GM06990 (cell line): ENCODE measurements at places on chromosomes 5 and 9.

GRCh38 chr9:129783516-129784361 lies 19.2 kb upstream of the TOR1B start:
- DNase-seq = peak; percentile 35

DNA sequence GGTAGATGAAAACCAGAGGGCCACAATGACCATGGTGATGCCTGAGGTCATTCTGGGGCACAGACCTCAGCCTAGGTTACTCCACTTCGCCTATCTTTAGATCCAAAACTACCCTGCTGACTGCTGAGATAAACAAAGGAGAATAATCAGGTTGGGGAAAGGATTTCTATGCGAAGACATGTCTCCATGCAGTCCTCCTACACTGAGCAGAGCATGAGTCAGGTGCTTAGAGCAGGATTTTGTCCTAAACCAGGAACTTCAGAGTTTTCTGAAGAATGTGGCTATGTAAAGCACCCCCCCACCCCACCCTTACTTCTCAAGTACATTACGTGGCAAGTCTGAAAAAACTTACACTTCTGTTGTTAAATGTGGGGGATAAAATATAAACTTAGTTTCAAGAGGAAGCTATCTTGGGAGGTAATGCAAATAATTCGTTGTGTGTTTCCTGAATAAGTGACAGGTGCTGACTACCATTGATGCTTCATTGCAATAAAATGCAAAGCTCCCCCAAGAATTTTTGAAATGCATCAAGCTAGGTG lies 19.4 kb downstream of the PDCD1LG2 start:
- peak; percentile 41 for DNase-seq

GRCh38 chr9:137987244-137988030 lies 109.9 kb downstream of the CACNA1B start:
- no peak for DNase-seq

GRCh38 chr5:76790632-76791290 lies 28.1 kb upstream of the F2RL1 start:
- DNase-seq = no peak

- no peak for DNase-seq
Observed at GRCh38 chr5:36710039-36710438, 103.6 kb downstream of the SLC1A3 start.

DNA sequence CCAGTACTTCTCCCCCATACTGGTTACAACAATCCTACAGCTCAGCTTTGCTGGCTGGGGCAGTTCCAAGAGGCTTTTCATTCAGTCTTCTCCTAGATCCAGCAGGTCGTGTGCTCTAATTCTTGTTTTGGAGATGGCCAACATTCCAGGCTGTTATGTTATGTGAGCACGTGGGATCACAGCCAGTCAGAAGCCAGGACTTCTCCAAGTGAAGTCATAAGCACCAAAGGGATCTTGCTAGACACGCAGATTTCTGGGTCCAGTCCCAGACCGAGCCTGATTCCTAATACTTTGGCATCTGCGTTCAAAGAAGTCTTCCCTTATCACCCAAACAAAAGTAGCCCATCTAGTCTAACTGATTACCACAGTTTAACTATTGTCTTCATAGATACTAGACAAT lies 1.4 kb upstream of the LARP1 start:
- no peak for DNase-seq

DNA sequence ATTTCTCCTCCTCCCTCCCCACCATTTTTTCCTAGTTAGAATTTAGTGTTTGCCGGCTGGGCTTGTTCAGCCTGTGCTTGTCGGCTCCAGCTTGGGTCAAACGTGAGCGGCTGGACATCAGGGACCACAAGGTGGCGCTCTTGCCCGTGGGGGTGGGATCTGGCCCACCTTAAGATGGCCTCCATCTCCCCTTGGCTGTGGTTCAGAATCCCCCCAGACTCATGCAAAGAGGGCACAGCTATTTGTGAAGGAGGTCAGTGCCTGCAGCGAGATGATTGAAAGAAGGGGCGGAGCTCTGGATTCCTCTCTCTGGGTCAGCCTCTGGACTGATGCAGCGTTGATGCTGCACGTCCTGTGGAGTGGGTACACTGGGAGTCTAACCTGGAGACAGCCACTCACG lies 283.3 kb upstream of the TUT7 start:
- DNase-seq = peak; percentile 9

DNA sequence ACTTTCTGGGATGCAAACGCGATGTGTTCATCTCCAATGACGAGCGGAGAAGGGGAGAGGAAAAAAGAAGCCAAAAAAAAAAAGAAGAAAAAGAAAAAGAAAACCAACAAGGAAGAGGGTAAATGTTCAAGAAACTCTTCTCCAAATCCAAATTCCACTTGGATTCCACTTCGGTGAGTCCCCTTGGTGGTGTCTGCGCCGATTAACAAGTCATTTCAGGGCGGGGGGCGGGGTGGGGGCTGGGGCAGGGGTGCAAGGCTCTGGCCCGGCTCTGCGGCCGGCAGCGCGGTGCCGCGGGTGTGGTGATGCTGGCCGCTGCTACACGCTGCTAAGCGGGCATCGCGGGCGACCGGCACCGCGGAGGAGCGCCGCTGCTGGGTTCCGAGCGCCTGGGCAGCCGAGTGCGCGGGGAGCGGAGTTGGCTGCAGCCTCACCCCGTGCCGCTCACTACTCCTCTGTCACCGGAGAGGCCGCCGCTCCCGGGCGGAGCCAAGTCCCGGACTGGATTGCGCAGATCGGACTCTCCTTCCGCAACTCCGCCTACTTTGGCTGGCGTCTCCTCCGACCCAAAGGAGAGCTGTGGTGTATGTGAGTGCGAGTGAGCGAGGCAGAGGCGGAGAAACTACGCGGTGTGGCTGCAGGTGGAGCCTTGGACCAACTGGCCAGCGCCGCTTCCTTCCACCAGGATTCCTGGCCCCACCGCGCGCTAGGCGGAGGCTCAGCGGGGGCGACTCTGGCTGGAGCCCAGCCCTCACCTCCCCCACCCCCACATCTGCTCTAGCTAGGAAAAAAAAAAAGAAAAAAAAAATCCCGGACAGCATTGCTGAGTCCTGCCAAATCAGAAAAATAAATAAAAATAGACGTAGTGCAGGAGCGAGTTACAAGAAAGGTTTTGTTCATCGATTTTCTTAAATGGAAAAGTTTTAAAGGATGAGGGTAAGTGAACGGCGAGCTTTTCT lies at the start of gene SEMA6A:
Gene SEMA6A (minus strand): TSS at position 457 of the 959 bp plus-strand sequence. CDS start 69,879 bp downstream, outside the sequence.
- peak; percentile 92 for DNase-seq

GRCh38 chr9:5762421-5762820 lies 70.5 kb downstream of the ERMP1 start:
- DNase-seq = no peak

DNA sequence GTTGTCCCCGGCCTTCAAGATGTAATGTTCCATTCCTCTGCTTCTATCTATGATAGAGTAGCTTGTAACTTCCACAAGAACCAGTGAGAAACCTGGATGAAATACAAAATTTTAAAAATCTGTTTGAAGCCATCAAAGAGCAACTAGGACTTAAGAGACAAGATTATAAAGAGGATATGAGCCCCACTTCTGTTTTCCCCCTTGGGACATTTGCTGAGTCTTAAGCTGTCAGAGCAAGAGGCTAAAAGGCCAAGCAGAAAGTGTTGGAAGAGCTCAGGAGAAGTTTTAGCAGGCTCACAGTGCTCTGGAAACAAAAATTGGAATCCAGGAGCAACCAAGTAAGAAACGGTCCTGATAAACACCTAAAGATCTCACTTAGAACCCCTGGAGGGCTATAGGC lies 76.1 kb downstream of the ADRB2 start:
- no peak for DNase-seq

GRCh38 chr5:69512740-69513260 lies 20.2 kb downstream of the OCLN start:
- DNase-seq = no peak

DNA sequence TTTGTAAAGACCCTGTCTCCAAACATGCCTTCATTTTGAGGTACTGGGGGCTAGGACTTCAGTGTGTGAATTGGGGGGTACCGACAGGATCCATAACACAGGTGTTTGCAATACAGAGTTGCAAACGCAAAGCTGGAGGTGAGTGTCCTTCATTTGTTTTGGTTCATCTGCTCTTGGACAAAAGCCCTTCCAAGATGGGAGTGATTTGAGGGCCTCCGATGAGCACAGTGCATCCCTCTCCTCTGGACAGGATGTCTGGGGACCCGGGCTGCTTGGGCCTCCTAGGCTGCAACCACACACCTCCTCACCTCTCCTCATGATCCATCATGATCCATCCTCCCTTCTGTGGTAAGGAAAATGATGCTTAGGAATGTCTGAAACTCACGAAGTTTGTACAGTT lies 23.8 kb downstream of the FGD3 start:
- no peak for DNase-seq

GRCh38 chr5:136208916-136209315 lies 16.0 kb upstream of the SMIM32 start:
- no peak for DNase-seq

GRCh38 chr5:151351671-151352070 lies 4.3 kb upstream of the SLC36A2 start:
- DNase-seq = no peak

DNA sequence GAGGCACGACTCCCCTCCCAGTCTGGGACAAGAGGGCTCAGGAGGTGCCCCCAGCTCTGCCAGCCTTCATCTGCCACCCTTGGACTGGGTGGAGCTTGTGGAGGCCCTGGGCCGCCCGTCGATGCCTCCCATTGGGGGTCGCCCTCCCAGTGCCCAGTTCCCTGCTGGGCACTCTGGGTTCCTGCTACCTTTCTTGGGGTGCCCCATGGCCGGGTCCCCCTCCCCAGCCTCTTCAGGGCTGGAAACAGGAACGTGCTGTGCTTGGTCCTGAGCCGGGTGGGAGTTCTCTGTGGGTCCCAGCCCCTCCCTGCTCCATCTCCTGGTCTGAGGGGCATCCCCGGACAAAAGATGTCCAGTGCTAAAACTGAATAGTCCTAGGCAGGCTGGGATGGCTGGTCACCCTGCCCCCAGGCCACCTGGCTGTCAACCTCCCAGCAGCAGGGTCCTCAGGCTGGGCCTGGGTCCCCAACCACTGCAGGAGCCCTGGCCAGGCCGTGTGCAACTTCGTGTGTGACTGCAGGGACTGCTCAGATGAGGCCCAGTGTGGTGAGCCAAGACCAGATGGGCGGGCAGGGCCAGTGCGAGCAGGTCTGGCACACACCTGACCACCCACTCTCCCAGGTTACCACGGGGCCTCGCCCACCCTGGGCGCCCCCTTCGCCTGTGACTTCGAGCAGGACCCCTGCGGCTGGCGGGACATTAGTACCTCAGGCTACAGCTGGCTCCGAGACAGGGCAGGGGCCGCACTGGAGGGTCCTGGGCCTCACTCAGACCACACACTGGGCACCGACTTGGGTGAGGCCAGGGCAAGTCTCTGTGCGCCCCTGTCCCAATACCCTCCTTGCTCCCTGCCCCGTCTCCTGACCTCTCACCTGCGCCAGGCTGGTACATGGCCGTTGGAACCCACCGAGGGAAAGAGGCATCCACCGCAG lies 784 bp downstream of the MAMDC4 start:
- DNase-seq = peak; percentile 18

DNA sequence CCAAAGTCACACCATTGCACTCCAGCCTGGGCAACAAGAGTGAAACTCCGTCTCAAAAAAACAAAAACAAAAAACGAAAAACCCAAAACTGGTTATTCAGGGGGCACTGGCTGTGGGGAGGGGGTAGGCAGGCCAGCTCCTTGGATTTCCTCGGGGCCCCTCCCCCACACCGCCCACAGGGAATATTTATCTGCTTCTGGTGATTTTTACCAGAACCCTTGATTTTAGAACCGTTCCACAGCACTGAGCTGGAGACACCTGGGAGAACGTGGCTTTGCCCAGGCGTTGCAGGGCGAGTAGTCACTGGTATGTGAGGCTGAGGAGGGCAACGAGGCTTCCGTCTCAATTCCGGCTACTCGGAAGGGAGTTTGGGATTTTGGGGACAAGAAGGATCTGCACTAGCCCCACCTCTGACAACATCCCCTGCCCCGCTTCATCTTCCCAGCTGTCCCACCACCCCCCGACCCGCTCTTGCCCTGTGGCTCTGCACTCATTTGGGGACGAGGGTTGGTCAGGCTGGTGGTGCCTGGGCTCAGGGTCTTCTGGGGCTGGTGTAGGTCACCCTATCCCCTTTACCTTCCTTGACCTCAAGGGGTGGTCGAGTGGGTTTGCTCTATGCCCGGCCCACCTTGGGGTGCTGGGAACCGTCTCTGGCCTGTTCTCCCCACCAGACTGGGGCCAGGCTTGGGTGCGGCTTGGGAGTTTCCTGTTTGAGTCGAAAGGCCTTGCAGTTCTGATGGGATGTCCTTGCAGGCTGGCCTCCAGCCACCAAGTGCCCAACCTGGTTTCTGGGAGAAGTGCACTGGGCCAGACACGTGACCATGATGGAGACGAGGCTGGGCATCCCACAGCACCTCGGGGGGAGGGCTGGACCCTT lies 3.5 kb downstream of the AHRR start:
- no peak for DNase-seq

- DNase-seq = no peak
Observed at GRCh38 chr5:67998709-67999261, 216.8 kb upstream of the PIK3R1 start.

DNA sequence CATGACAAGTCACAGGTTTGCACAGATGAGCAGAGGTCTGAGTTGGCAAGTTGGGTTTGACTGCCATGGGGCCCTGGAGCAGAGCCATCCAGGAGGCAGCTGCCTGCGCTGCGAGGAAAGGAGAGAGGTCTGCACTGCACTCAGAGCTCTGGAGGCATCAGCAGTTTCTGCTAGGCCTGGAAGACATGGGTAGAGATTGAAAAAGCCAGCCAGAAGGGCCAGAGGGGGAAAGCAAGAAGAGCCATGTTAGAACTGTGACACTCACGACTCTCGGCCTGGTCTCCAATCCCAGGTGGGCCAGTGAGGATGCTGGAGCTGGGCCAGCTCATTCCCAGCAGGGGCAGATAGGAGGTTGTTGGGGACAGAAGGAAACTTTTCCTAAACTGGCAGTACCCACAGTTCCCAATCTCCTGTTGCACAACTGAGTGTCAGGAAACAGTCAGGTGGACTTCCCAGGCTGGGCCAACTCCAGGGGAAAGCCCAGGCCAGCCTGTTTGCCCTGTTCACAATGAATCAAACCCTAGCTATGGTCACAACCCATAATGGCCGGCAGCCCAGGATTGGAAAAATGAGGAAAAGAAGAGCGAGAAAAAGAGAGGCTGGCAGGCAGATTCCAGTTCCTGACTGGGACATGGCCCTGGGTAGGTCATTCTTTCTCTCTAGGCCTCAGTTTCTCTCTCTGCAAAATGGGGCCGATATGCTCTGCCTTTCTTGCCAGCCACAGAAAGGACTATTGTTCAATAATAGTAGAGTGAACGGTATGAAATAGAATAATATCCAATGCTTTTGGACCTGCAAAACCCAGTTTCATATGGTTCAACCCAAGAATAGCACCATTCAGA lies 7.8 kb upstream of the ORM1 start:
- DNase-seq = no peak
